ENCODE measurements at places on chromosomes 16 and 17.

DNA sequence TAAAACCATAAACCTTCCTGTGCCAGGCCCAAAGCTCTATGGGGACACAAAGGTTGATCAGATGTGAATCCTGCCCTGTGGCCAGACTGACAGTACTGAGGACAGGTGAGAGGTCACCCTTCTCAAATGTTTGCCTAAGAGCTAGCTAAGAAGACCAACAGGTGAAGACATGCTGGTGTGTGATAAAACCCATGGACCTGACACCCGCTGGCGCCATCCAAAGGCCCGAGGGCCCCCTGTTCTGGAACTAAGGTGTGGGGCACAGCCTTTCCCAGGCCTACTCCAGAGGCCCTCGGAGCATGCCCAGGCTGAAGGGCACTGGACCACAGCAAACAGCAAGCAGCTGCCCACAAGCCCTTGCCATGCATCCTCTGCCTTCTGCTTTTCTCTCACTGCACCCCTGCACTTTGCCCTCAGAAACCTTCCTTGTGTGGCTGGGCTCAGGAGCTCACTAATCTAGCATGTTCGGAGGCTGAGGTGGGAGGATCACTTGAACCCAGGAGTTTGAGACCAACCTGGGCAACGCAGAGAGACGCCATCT lies 5.2 kb upstream of the CDK3 start:
- DNase-seq: no peak

- no peak for DNase-seq
Observed at GRCh38 chr16:88853325-88853941, 3.3 kb downstream of the GALNS start.

- DNase-seq: no peak
Observed at GRCh38 chr17:40447148-40447644, 3.9 kb downstream of the IGFBP4 start.

- DNase-seq: no peak
Observed at GRCh38 chr16:87491522-87492290, 1.1 kb downstream of the ZCCHC14 start.

DNA sequence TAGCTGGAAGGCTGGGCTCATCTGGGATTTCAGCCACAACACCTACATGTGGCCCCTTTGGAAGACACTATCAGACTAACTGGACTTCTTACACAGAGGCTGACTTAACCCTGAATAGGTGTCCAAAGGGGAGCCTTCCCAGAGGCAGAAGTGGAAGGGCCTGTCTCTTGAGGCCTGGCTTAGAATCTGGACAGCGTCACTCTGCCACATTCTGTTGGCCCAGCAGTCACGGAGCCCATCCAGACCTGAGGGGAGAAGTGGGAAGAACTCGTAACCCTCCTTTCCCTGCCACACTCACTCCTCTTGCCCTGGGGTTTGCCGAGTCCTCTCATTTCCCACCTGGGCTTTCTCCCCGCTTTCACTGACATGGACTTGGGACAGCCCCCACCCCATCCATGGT lies 170.5 kb downstream of the C16orf95 start:
- DNase-seq: no peak

- DNase-seq: no peak
Observed at GRCh38 chr16:82358161-82358560, 188.1 kb upstream of the MPHOSPH6 start.

DNA sequence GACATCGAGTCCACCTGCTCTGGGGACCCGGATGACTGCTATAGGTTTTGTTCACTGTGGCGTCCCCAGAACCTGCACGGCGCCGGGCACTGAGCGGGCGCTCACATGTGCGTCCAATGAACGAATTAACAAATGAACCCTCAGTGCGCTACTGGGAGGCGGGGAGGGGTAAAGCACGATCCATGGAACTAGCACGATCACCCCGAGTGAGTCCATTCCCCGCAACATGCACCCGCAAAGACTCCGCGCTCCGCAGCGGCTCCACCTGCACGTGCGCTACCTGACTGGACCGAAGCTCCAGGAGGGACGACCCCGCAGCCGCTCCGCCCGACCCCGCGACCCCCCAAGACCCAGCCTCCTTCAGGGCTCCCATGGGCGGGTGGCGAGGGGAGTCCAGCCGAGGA lies 491 bp downstream of the TRAP1 start:
- peak; percentile 6 for DNase-seq

DNA sequence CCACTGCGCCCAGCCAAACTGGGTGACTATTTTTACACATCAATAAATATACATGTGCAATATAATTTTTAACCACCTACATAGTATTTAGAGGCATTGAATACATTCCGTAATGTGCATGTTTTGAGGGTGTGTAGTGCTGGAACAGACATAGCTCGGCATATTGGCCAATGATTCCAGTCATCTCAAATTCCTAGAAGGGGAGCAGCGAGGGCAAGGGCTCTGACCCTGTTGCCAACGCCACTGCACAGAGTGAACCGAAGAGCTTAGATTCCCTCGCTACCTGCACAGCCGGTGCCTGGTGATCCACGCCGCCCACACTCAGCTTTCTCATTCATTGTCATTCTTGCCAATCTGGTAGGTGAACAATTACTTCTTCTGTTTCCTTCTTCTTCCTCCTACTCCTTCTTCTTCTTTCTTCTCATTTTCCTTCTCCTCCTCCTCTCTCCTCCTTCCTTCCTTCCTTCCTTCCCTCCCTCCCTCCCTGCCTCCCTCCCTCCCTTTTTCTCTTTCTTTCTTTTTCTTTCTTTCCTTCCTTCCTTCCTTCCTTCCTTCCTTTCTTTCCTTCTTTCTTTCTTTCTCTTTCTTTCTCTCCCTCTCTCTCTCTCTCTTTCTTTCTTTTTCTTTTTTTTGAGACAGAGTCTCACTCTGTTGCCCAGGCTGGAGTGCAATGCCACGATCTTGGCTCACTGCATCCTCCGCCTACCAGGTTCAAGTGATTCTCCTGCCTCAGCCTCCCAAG lies 26.3 kb upstream of the ATP2A3 start:
- no peak for DNase-seq

DNA sequence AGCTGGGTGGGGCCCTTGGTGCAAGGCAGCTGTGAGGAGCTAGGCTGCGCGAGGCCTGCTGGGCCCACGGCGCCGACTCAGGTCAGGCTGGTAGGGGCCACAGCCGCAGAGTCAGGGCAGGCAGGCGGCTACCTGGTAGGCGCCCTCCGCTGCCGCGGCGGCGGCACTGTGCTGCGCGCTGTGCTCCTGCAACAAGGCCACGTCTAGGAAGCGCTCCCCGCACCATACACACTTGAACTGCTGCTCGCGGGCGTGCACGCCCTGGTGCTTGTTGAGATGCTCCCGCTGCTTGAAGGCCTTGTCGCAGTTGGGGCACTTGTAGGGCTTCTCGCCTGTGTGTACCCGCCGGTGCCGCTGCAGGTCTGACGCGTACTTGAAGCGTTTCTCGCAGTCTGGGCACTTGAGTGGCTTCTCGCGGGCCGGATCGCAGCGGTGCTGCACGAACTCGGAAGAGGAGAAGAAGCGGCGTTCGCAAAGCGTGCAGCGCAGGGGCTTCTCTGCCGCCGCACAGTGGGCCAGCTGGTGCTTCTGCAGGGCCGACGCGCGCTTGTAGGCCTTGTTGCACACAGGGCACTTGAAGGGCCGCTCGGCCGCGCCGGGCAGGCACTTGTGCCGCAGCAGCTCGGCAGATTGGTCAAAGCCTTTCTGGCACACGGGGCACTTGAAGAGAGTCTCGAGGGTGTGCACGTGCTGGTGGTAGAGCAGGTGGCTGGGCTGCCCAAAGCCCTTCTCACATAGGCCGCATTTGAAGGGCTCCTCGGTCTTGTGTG lies 3.9 kb downstream of the ZNF319 start:
- DNase-seq: no peak

DNA sequence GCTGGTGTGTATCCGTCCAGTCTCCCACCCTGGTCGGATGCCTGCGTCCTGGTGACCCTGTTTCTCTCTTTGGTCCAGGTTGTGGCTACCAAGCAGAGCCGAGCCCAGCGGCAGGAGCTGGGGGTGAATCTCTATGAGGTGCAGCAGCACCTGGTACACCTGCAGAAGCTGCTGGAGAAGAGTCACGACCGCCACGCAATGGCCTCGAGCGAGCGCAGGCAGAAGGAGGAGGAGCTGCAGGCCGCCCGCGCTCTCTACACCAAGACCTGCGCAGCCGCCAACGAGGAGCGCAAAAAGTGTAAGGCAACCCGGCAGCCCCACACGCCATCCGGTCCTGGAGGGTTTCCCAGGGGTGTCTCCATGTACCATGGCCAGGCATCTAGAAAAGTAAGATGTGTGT lies 13.5 kb downstream of the CCDC40 start:
- no peak for DNase-seq

GRCh38 chr16:84739349-84740124 lies 39.7 kb downstream of the USP10 start:
- DNase-seq: no peak

DNA sequence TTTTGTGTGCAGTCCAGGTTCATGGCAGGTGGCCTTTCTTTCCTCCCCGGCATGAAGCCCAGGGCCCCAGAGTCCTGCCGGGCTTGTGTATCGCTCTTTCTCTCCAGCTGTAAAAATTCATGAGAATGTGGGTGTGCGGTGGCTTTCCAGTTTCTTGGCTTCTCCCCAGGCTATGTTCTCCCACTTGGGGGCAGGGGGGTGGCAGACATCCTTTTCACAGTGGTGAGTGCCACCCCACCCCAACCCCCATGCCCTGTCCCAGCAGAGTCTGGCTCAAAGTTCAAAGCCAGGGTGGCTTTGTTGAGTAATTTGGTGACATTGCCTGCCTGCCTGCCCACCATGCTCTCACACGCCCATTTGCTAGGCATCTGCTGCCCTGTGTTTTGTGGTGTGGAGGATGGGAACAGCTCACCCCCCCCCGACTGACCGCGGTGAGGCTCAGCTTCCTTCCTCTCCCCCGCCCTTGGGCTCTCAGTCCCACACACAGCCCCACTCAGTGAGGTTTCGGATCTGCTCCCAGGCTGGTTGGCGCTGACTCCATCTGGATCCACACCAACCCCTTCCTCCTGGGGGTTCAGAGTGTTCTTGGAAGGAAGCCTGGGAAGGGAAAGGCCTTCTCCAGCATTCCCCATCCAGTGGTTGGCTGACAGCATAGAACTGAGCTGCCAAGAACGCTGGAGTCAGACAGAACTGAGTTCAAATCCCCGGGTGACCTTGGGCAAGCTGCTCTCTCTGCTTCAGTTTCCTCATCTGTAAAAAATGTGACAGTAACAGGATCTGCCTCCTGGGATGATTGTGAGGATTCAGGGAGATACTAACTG lies 36.0 kb downstream of the CHD9 start:
- DNase-seq: peak; percentile 57

DNA sequence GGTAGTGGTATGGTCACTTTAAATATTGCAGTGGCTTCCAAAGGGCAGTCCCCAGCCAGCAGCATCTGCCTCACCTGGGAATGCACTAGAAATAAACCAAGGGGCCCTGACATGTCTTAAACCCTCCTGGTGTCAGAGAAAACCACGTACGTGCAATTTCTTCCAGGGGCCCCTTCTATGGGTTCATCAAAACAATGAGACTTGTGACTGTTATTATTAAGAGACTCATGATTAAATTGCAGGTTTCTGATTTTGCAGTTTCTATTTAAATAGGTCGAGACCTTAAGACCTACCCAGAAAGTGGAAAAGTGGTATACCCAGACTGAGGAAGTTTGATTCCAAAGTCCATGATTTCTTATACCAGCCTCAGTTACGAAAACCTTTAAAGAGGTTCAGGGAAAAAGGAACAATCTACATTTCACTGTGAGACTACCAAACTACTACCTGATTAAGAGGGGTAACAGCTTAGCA lies 746 bp upstream of the POLG2 start:
- no peak for DNase-seq

GRCh38 chr17:70053241-70054234 lies 21.5 kb upstream of the KCNJ16 start:
- DNase-seq: no peak

GRCh38 chr16:73217654-73218053 lies 169.7 kb upstream of the ZFHX3 start:
- no peak for DNase-seq

GRCh38 chr17:50273654-50274040 lies 619 bp upstream of the TMEM92 start:
- no peak for DNase-seq

- no peak for DNase-seq
Observed at GRCh38 chr16:85607796-85608514, 5.2 kb upstream of the GSE1 start.

- no peak for DNase-seq
Observed at GRCh38 chr16:70695331-70696070, 9.6 kb upstream of the MTSS2 start.

GRCh38 chr17:80476877-80477646 lies 655 bp upstream of the NPTX1 start:
- no peak for DNase-seq

DNA sequence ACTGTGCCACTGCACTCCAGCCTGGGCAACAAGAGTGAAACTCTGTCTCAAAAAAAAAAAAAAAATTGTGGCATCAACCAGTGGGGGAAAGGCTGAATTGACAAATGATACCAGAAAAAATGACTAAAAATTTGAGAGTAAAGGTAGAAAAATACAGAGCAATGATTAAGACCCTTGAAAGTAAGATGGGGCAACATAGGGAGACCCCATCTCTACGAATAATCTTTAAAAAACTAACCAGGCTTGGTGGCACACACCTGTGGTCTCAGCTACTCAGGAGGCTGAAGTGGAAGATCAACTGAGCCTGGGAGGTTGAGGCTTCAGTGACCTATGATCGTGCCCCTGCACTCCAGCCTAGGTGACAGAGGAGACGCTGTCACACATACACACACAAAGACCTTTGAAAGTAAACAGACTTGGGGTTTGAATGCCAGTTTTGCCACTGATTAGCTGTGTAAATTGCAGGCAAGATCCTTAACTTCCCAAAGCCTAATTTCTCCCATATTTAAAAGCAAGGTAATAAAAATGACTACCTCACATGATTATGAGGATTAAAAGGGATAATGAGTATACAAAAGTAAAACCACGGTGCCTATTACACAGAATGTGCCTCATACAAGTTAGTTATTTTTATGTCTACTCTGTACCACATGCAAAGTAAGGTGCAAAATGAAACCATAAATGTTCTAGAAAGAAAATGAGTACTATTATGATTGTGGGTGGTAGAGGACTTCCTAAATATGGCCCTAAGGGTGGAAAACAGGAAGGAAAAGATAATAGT lies 21.7 kb upstream of the PAFAH1B1 start:
- DNase-seq: no peak

- DNase-seq: peak; percentile 78
Observed at GRCh38 chr16:30032083-30032819, 1.2 kb upstream of the TLCD3B start.

- DNase-seq: no peak
Observed at GRCh38 chr17:151004-151403, 13.6 kb downstream of the SCGB1C2 start.

- DNase-seq: no peak
Observed at GRCh38 chr16:27452569-27453493, 50.9 kb downstream of the IL21R start.

GRCh38 chr17:78925662-78926555 lies 722 bp upstream of the TIMP2 start:
- DNase-seq: no peak

GRCh38 chr17:19006698-19007097 lies 2.1 kb upstream of the FAM83G start:
- DNase-seq: no peak

GRCh38 chr16:48124266-48124665 lies 31.5 kb downstream of the ABCC12 start:
- no peak for DNase-seq

GRCh38 chr17:50693036-50693682 lies 14.6 kb downstream of the ANKRD40 start:
- no peak for DNase-seq

All from left kidney (tissue), 8 donors.